ENCODE measurements at places on chromosomes 7 and 10.

DNA sequence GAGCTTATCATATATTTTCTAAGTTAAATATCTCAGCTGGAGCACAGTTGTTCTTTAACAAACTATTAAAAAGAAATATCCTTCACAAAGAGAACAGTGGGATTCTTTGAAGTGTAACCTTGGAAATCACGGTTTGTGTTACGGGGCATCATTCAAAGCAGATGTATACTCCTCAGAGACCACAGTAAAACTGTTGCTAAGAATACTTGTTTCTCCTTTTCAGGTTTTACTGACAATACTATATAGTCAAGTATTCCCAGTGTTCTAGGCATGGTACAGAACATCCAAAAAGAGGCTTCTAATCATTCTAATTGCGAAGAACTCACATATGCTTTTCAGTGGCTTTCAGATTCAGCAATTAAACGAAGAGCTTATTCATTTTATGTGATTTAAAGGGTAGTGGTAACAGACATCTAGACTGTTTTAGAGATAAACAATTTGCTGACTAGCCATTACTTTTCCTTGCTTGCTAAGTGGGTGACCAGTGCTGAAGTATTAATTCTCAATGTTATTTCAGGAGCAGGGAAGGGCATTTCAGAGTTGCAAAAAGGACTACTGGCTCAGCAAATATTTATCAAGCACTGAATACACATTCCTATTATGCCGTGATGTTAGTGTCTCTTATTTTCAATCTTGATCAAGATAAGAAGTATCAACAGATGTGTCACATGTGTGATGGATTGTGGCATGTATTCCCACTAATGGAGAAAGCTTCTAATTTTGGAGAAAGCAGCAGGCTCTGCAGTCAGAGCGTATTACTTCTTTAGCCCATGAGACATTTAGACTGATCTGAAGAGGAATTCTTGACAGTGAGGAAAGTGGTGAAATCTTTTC, 236.8 kb downstream of the RNLS start:
- DNase-seq: no peak

DNA sequence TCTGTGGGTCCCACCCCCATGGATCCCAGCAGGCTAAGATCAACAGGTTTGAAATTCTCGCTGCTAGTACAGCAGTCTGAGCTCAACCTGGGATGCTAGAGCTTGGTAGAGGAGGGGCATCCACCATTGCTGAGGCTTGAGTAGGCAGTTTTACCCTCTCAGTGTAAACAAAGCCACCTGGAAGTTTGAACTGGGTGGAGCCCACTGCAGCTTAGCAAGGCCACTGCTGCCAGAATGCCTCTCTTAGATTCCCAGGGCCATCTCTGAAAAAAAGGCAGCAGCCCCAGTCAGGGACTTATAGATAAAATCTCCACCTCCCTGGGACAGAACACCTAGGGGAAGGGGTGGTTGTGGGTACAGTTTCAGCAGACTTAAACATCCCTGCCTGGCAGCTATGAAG, 190.0 kb upstream of the CACNA2D1 start:
- no peak for DNase-seq

DNA sequence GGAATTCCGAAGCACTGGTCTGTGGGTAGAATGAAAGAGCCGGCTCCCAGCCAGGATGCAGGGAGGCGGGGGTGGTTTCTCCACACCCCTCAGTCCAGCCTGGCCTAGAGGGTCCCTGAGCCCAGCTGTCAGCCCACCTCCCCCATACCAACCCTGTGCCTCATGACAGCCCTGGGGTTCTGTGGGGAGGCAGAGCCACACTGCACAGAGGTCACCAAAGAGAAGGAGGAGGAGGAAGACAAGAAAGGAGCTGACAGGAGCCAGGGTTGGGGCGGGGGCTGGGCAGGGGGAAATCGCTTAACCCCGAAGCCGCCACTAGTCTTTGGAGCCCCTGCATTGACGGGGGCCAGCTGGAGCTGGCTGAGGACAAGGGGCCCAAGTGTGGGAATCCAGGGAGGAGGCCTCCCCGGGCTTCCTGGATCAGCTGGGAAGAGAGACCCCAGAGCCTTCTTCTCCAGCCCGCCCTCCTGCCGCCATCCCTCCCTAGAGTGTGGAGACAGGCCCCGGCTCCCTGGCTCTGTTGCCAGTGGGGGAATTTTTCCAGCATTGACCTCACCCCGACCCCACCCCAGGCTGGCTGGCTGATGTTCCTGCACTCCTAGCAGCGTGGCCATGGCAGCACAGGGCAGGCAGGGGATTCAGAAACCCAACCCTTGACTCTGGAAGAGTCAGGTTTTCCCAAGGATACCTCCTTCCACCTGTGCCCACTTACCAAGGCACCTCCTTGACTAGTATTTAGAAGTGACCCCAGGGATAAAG, 32.5 kb downstream of the KAZALD1 start:
- DNase-seq: no peak

GRCh38 chr7:136143271-136143670, 166.1 kb upstream of the MTPN start:
- DNase-seq: no peak

GRCh38 chr7:47932016-47932415, 16.2 kb downstream of the PKD1L1 start:
- no peak for DNase-seq

GRCh38 chr7:91140982-91141381, 123.3 kb upstream of the FZD1 start:
- no peak for DNase-seq

GRCh38 chr7:53351681-53352080, 316.2 kb downstream of the POM121L12 start:
- no peak for DNase-seq

GRCh38 chr7:525740-526139, 6.1 kb upstream of the PDGFA start:
- no peak for DNase-seq

DNA sequence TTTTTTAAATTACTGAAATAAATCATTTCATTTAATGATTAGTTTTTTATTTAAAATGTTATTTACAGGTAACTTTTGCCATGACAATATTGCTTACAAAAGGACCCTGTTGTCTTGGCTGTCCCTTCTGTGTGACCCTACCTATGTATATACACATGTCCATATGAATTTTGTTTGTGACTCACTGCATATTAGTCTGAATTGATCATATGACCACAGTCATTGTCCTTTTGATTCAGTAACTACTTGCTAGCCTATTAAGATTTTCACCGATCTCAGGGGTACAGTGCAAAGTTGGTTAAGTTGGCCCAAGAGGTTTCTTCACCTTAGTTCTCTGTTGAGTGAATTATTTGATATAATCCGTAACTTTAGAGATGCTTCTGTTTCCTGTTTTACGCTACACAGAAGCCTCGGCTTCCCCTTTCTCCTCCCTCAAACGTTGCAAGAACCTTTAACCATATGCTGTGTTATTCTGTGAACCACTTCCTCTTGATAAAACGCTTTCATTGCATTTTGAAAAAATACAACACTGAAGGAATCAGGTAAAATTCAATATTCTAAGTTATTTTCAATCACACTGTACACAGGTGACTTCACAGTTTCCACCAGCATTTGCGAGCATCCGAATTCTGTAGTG, 43.9 kb downstream of the APBB1IP start:
- DNase-seq: no peak

- no peak for DNase-seq
Measured at GRCh38 chr10:62960416-62960815, 144.2 kb upstream of the EGR2 start.

- no peak for DNase-seq
Measured at GRCh38 chr7:106348231-106348630, 63.4 kb upstream of the NAMPT start.

GRCh38 chr10:78778444-78779338, 290.1 kb upstream of the ZMIZ1 start:
- DNase-seq: no peak

- DNase-seq: no peak
Measured at GRCh38 chr10:79066411-79067240, 2.1 kb upstream of the ZMIZ1 start.

GRCh38 chr7:5488286-5488878, 64.7 kb upstream of the TNRC18 start:
- no peak for DNase-seq

DNA sequence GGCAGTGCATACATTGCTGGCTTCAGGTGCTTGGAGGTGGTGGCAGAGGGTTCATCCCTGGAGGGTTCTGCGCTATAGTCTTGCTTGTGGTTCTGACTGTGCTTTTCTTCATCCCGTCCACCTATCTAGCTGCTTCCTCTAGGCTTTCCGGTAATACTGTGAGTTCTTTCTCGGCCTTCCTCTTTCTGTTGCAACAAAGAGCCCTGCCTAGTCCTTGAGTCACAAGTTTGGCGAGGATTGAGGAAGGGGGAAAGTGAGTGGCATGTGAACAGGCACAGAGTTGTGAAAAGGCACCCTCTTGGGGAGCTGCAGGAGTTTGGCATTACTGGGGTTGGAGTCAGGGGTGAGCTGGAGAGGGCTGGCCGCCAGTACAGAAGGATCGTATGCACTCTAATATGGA, 123.0 kb downstream of the SH2D4B start:
- DNase-seq: no peak

DNA sequence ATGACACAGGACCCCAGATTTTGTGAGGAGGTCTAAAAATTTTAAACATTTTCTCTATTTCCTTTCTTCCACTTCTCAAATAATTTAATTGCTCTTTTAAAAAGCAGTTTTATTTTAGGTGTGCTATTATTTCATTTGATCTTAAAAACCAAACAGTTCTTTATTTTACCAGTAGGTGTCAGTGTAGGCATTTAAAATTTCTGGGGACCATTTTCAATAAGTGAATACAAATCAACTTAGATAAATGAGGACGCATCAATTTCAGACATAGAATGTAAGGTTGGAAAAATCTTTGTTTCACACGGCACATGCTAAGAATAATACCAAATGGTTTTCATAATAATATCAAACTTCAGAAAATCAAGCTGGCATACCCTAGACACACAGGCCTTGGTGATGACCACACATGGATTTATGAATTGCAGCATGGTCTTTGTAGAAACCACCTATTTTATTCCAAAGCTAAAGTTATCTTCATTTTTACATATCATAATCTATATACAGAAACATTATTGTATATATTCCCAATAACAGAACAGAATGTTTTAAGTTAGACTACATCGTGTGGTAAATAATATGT, 127.6 kb upstream of the SLC26A5 start:
- no peak for DNase-seq

GRCh38 chr10:105982735-105983134, 1181.8 kb downstream of the SORCS1 start:
- DNase-seq: no peak

- no peak for DNase-seq
Measured at GRCh38 chr10:20228729-20229128, 412.5 kb downstream of the PLXDC2 start.

DNA sequence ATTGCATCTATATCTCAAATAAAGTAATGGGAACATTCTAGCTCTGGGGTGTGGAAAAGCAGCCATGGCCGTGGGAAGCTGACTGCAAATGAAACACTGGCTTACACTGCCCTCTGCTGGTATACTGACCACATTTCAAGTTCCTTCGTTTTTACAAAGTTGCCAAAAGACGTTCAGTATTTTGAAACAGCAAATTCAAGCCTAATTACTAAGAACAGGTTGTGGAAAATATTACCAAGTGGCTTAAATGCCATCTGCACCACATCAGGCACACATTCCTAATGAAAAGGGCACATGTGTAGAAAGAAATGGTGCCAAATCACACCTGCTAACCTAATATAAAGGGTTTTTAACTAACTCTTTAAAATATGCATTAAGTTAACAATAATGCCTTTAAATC, 83.9 kb downstream of the JAZF1 start:
- DNase-seq: no peak

DNA sequence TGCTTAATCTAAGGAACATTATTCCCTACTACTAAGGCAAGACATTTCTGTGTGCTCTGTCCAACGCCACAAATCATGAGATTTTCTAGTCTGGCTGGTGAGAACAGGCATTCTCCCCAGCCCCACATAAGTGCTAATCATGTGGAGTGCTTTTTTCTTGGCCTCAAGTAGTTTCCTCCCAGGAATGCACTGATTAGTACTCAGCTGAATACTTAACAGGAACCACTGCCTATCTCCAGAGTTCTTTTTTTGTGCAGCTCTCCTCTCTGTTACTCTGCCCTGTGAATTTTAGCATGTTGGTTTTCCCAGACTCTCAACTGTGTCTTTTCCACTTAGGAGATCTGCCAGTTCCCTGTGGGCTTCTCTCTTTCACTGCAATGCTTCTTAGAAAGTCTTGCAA, 1098.5 kb upstream of the LRRTM3 start:
- DNase-seq: no peak

DNA sequence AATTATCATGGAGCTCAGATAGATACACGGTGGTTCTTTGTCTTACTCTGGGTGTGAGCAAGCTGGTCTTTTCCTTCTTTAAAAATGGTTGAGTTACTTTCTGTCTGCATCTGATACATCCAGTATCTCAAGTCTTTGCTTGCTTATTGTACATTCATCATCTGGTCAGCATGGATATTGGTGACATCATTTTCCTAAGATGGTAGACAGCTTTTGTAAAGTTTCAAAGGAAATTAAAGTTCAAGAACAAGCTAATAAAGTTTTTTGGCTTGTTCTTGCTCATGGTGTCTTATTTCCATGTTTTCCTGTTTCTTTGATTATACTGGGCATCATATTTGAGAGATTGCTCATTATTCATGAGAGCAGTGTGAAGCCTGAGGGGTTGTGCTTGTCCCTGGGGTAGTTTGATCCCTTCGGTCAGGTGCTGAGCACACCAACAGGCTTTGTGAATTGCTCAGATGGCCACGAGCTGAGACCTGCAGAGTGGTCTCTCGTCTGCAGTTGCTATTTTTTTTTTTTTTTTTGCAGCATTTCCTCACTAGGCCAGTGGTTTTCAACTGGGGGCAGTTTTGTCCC, 38.5 kb downstream of the MGMT start:
- DNase-seq: no peak

DNA sequence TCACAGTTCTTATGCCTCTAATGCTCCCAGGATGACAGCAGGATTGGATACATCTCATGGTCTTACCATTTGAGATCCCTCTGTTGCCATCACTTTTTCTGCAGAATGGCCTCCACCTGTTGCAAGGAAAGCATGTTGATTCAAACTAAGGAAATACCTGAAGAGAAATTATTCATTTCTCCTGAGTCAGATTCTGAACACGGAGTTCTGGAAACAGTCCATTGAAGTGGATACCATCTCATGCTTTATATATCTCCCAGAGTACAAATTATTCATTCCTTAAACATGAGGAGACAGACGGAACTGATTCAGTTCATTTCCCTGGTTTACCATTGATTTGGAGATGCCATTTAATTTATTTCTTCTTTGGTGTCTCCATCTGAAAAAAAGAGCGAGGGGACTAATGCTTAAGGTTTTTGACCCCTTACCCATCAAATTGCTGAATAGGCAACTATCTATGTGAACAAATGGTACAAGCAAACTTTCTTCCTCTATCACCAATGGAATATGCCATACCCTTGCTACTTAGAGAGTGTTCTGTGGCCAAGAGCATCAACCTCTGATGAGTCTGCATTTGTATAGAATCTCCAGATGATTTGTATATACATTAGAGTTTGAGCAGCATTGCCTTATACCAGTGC, 305.0 kb upstream of the LRGUK start:
- DNase-seq: no peak

GRCh38 chr10:67837541-67838314, at the start of gene DNAJC12:
DNAJC12 (minus strand) TSS chr10:67838188; CDS start chr10:67838011, 177 bp downstream.
- no peak for DNase-seq
